Kidney (tissue), 22 donors: ENCODE measurements at places on chromosomes 7 and 10. TPM values are rescaled to one million over a fixed set of nuclear protein-coding genes. Genes with fewer than 3 reads are reported as not detected.

Gene EPHA1
- total RNA-seq, result 22.3 TPM

GRCh38 chr7:6228361-6229229, 43.8 kb downstream of the CYTH3 start:
- H3K27ac ChIP-seq, result peak overlapping the region; percentile 32
- DNase-seq, result peak; percentile 96
- H3K4me1 ChIP-seq, result peaks cover 2% of the 10 kb centered on the region
- no peaks in the 10 kb centered on the region for H3K36me3 ChIP-seq
- no peaks in the 10 kb centered on the region for H3K27me3 ChIP-seq
- peak overlapping the region; percentile 12 for H3K4me3 ChIP-seq

DNA sequence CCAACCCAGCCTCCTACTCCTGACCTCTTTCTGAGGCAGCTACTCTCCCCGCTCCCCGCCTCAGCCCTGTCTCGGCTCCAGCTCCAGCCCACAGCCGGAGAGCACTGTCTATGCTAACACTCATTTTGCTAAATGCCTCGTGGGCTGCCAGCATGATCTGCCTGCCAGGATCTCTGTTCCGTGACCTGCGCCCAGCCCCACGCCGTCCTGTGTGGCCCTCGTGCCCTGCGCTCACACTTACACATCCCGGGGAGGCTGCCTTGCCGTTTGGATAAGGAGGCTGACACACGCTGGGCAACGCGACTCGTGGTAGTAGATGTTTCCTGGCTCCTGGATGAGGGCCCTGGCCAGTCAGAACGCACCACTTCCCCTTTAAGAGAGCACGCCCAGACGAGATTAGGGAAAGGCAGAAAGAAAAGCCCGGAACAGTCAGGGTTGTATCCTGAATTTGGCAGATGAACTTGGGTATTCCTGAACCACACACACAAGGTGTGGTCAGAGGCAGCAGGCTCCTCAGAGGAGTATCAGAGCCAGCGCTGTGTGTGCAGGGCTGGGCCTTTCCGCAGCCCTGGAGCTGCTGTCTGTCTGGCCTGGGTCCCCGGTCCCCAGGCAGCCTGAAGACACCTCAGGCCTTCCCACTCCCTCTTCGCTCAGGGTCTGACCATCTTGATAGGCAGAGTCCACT, 97.7 kb upstream of the EFCAB10 start:
- no peak for DNase-seq
- H3K27ac ChIP-seq, result peak overlapping the region; percentile 33
- H3K4me1 ChIP-seq, result no peaks in the 10 kb centered on the region
- no peaks in the 10 kb centered on the region for H3K27me3 ChIP-seq

DNA sequence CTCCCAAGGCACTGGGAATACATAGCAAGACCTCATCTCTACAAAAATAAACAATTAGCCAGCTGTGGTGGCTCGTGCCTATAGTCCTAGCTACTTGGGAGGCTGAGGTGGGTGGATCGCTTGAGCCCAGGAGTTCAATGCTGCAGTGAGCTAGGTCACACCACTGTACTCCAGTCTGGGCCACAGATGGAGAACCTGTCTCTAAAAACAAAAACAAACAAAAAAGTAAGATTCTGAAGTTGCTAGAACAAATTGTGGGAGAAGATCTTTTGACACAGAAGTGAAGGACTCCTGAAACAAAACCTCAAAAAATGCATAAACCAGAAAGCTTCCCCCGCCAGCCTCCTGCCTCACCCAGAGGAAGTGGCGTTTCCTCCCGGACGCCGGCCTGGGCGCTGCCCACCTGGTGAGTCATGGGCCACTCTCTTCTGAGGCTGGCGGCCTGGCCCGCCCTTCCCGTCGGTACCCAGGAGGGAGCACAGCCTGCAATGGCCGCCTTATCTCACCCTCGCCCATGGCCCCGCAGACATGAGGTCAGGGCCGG, 25.4 kb upstream of the ELN start:
- no peaks in the 10 kb centered on the region for H3K36me3 ChIP-seq
- no peak for DNase-seq
- H3K27me3 ChIP-seq, result no peaks in the 10 kb centered on the region
- H3K27ac ChIP-seq, result peak overlapping the region; percentile 22
- H3K4me1 ChIP-seq, result no peaks in the 10 kb centered on the region

- DNase-seq, result no peak
- H3K27ac ChIP-seq, result no peak overlapping the region
- H3K4me1 ChIP-seq, result no peaks in the 10 kb centered on the region
- no peaks in the 10 kb centered on the region for H3K27me3 ChIP-seq
- H3K4me3 ChIP-seq, result no peak overlapping the region
These were observed 129.6 kb upstream of the SEMA3A start for GRCh38 chr7:84324136-84324630.

DNA sequence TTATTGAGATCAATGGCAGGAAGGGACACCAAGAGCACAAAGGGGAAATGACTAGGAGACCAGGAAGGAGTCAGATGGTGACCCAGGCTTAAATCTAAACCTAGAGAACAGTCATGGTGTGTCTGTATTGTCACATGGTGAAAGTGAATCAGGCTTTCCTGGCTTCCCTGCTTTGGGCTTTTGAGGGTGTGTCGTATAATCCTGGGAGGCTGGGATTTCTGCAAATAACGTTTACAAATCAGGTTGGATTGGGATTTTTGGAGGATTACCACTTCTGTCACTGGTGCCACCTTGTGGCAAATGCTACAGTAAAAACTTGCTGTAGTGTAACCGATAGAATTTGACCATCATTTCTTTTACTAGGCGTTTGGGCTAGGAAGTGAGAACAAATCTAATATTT, 502.6 kb downstream of the NRG3 start:
- no peak overlapping the region for H3K4me3 ChIP-seq
- no peaks in the 10 kb centered on the region for H3K27me3 ChIP-seq
- H3K4me1 ChIP-seq, result no peaks in the 10 kb centered on the region
- no peak overlapping the region for H3K27ac ChIP-seq
- H3K36me3 ChIP-seq, result no peaks in the 10 kb centered on the region
- DNase-seq, result peak; percentile 19

- H3K4me3 ChIP-seq, result peak overlapping the region; percentile 52
- no peak overlapping the region for H3K27ac ChIP-seq
- H3K4me1 ChIP-seq, result no peaks in the 10 kb centered on the region
- H3K27me3 ChIP-seq, result no peaks in the 10 kb centered on the region
- no peaks in the 10 kb centered on the region for H3K36me3 ChIP-seq
These were observed 170.5 kb downstream of the SEPTIN7 start for GRCh38 chr7:35971133-35971891.

- H3K27me3 ChIP-seq, result no peaks in the 10 kb centered on the region
- H3K27ac ChIP-seq, result no peak overlapping the region
- DNase-seq, result no peak
- no peaks in the 10 kb centered on the region for H3K4me1 ChIP-seq
- H3K36me3 ChIP-seq, result no peaks in the 10 kb centered on the region
- no peak overlapping the region for H3K4me3 ChIP-seq
These were observed 75.5 kb upstream of the PPP2R2D start for GRCh38 chr10:131825150-131825848.
